ENCODE measurements at places on chromosomes 12 and 14.

DNA sequence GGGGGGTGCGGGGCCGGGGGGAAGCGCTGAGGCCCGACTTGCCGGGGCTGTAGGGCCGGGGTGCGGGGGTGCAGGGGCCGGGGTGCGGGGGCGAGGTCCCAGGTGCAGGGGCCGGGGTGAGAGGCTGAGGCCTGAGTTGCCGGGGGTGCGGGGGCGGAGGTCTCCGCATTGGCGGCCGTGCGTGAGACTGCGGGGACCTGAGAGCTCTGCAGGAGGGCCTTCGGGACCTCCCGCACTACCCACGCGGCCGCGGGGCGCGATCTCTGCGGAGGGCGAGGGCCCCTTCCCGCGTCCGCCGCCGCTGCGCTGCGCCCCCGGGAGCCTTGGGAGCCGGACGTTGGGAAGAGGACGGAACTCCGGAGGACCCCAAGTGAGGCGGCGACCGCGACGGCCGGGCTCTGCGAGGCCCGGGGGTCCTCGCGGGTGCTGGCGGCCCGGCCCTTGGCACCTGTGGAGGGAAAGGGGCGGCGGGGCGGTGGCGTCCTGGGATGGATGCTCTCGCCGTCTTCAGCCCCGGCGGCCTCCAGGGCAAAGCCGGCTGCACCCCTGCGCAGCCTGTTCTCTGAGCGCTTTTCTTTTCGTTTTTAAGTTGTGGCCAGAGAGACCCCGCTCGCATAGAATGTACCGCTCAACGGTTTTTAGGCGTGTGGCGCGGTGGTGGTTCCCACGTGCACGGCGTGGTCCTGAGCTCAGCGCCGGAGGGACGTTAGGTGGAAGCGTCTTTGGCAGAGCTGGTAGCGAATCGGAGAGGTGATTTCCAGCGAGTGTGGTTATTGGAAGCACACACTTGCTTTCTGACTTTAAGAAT, 1.3 kb downstream of the PIWIL1 start:
- no peak for DNase-seq

- no peak for DNase-seq
These were observed 83.4 kb downstream of the PLEKHG3 start for GRCh38 chr14:64787619-64788018.

DNA sequence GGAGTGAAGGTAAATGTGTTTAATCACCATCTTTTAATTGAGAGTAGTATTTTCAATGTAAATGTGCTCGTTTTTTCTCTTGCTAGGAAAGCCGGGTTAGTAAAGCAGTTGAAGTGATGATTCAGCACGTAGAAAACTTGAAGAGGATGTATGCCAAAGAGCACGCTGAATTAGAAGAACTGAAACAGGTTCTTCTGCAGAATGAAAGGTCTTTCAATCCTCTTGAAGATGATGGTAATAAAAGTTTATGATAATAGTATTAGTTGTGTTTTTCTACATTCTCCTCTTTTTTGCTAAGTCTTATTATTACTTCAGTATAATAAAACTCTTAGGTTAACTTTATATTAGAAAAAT, 93.9 kb downstream of the DNAI7 start:
- DNase-seq, result no peak

GRCh38 chr12:118371321-118372282, 1.1 kb downstream of the TAOK3 start:
- no peak for DNase-seq

- no peak for DNase-seq
These were observed 281.9 kb downstream of the CACNA1C start for GRCh38 chr12:2334689-2335088.

GRCh38 chr12:86663173-86663572, 407.0 kb upstream of the MGAT4C start:
- no peak for DNase-seq

DNA sequence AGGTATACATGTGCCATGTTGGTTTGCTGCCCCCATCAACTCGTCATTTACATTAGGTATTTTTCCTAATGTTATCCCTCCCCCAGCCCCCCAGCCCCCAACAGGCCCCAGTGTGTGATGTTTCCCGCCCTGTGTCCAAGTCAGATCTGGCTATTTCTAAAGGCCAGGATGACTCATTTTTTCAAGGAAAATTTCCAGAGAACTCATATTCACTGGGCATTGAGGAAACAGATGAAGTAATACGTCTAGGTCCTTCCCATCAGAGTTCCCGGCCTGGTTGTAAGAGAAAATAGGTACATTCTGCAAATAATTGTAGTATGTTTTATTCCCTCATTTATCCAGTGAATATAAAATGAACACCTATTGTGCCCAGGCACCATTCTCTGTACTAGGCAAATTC, 345.2 kb downstream of the BCL11B start:
- no peak for DNase-seq

GRCh38 chr12:85072826-85073225, 36.7 kb downstream of the LRRIQ1 start:
- no peak for DNase-seq

DNA sequence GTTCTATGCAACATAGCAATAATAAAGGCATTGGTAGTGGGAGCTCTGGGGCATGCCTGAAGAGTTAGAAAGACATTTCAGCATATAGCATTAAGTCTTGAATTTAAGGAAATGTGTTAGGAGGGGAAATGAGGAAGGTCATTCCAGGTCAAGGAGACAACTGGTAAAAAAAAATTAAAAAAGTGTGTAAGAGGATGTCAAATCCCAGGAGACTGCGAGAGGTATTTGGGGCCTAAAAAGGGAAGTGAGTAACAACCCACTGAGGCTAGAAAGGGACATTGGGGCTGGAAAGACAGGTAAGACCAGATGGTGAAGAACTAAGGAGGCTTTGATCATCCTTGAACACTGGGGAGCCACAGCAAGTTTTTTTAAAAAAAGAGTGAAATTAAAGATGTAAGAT, 152.9 kb downstream of the SLC25A21 start:
- DNase-seq, result no peak

- peak; percentile 94 for DNase-seq
These were observed 22.4 kb downstream of the SLC7A8 start for GRCh38 chr14:23160924-23161522.

- no peak for DNase-seq
These were observed 47.4 kb downstream of the ATF7 start for GRCh38 chr12:53578783-53579182.

DNA sequence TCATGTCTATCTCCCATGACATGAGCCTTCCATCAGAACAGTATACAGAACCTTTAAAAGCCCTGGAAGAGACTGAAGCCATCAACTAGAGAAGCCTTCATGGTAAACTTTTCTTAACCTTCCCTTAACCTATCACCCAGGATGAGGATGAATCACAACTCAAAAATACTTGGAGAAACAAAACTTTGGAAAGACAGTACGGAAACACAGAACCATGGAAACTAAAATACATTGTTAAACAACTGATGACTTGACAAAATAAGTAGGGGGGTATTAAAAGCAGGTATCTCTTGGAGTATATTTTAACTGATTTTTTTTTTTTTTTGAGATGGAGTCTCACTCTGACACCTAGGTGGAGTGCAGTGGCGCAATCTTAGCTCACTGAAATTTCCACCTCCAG, 8.7 kb downstream of the TM7SF3 start:
- no peak for DNase-seq

- DNase-seq, result peak; percentile 56
These were observed 112.3 kb downstream of the ZFP36L1 start for GRCh38 chr14:68680541-68681051.

- no peak for DNase-seq
These were observed 36.6 kb upstream of the CHGA start for GRCh38 chr14:92886337-92886736.

GRCh38 chr14:24694680-24695079, 60.7 kb upstream of the GZMB start:
- DNase-seq, result no peak

DNA sequence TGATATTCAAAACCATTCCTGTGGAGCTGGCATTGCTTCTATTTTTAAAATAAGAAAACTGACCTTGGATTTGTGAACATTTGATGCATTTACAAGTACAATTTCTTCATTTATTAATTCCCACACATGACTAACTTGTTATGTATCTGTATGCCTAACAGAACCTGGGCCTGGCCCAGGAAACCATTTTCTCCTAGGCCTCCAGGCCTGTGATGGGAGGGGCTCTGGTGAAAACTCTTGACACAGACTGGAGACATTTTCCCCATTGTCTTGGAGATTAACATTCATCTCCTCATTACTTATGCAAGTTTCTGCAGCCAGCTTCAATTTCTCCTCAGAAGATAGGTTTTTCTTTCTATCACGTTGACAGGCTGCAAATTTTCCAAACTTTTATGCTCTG, 42.0 kb downstream of the GLIPR1L2 start:
- DNase-seq, result no peak

DNA sequence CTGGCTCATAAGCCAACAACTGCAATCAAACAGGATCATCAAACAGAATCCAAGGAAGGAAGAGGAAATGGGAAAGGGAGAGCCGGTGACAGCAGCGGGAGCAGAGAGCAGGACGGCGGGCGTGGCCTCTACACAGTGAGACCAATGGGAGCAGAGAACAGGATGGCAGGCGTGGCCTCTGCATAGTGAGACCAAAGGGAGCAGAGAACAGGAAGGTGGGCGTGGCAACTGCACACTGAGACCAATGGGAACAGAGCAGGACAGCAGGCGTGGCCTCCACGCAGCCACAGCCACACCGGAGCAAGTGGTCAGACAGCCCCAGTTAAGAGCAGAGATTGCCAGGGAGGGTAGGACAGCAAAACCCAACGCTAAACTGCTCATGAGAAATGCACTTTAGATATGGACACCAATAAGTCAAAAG, 16.4 kb downstream of the LRCOL1 start:
- DNase-seq, result peak; percentile 96

DNA sequence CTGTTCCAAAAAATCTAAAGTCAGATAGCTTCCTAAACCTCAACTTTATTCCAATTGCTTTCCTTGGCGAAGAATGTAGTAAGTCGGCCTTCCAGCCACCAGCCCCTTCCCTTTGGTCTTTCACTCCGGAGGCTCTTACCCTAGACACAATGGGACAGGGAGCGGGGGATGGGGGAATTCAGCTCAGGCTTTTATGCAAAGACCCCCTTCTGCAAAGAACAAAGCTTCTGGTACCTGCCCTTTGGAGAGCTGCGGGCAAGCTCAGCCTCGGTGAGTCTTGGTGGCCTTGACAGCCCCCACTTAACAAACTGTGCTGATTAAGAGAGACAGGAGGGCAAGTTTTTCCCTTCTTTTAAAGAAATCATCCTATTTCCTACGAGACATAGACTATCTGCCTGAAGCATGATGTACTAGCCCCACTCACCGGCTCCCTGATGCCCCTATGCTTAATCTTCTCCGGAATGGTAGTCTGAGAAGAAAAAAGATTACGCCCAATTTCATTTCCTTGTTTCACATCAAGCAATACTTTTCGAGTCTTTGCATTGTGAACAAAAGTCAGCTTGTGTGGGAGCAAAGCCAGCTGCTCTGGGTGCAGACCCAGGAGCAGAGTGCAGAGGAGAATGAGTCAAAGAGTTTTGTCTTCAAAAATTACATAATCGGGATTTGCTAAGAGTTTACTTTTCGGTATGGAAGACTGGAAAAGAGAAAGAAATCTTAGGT, 1.5 kb upstream of the NANOG start:
- peak; percentile 20 for DNase-seq

DNA sequence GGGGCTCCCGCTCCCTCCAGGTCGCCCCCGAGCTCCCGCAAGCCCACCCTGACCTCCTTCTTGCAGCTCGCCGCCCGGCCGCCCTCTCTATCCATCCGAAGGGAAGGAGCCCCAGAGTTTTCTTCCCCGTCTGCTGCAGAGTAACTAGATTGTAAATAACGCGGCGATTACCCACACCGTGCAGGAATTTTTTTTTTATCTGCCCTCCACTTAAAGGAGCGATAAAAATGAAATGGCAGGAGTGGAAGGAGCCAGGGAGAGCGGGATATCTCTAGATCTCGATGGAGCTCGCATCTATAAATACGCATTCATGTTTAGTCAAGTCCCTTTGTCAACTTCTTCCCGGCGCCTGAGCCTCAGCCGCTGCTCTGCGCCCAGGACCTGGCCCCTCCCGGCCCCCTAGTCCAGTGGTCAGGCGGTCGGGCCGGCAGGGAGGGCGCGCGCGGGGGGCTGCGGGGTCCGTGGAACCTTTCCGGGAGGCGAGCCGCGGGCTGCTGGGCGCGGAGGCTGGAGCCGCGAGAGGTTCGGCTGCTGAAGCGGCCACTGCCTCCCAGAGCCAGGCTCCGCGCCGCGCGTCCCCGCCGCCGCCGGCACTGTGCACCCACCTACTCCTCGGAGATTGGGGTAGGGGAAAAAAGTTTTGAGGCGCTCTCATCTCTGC, 386.0 kb downstream of the BCAT1 start:
- peak; percentile 70 for DNase-seq

DNA sequence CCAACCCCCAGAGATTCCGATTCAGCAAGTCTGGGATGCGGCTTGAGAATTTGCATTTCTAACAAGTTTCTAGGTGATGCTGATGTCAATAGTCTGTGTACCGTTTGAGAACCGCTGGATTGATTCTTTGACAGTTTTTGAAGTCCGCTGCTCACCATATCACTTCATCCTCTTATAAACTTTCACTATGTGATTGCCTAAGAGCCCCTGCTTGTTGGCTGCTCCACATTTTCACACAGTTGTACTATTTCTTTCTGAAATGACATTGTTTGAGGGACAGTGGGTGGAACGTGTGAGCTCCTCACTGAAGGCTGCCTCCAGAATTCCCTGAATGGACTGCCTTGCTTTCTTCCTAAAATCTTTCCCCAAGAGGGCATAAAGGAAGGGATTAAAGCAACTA, 7.7 kb downstream of the C3AR1 start:
- no peak for DNase-seq

DNA sequence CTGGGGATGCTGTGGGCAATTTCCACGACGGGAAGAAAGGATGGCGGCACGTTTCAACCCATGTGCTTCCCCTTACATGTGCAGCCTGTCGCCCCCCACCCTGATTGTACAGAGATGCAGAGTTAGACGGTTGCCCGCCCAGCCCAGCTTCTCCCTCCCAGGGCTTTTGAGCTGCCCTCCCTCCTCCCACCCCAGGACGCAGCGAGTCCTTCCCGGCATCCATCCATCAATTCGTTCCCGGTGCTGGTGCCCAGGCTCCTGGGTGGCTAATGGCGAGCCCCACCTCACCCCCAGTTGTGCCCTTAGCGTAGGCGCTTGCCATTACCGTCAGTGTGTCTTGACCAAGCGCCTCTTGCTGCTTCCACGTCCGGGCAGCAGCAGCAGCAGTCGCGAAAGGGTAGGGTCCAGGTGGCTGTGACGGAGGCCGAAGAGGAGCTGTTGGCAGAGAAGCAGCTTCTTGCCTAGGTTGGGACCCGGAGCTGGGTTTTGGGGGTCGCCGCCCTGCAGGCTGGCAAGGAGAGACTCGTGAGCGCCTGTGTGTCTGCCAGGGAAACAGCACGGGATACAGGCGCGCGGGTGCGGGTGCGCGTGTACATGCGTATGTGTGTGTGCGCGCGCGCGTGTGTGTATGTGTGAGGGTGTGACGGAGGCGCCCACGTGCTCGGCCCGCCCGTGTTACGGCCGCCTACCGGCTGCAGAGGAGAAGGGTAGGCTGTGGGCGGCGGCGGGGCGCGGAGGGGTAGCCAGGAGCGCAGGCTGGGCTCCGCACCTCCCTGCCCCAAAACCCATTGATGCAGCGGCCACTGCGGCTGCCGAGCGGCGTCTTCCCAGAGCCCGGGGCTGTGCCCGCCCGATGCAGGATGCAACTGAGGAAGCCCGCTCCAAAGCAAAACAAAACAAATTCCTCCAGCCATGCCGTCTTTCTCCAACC, at the start of gene SLC6A15:
Gene SLC6A15 (minus strand): TSS at position 602 of the 931 bp plus-strand sequence. CDS start 20,679 bp downstream, outside the sequence.
- peak; percentile 96 for DNase-seq

All from choroid plexus epithelial cell (primary cell).